Upper lobe of right lung (tissue), 1 donor: ENCODE measurements at places on chromosomes 1 and 21. TPM values are rescaled to one million over a fixed set of nuclear protein-coding genes. Genes with fewer than 3 reads are reported as not detected.

DYNLT5 gene
- 3.3 TPM for total RNA-seq

MARK1 gene
- 2.3 TPM for total RNA-seq

NPPB gene
- 0.81 TPM for total RNA-seq

SMYD2 gene
- total RNA-seq = 39.8 TPM

FCRL5 gene
- 0.93 TPM for total RNA-seq

HSPB7 gene
- total RNA-seq = 10.7 TPM

MCOLN3 gene
- 14.0 TPM for total RNA-seq

CDK11B gene
- 24.8 TPM for total RNA-seq

SPRR2A gene
- not detected for total RNA-seq

KIF2C gene
- total RNA-seq = 0.93 TPM

PTGFR gene
- total RNA-seq = 3.0 TPM

IQGAP3 gene
- total RNA-seq = 1.3 TPM

BEND5 gene
- 3.4 TPM for total RNA-seq

LBR gene
- total RNA-seq = 55.2 TPM

CNTN2 gene
- total RNA-seq = not detected

PRDM16 gene
- total RNA-seq = 21.0 TPM

IFNLR1 gene
- 11.1 TPM for total RNA-seq

TIMM17A gene
- 33.9 TPM for total RNA-seq

MATN1 gene
- not detected for total RNA-seq

CD1E gene
- 3.8 TPM for total RNA-seq

TMEM240 gene
- 2.9 TPM for total RNA-seq

GPA33 gene
- total RNA-seq = 0.90 TPM

GSTM1 gene
- total RNA-seq = not detected

RGS1 gene
- total RNA-seq = 27.8 TPM

WDR64 gene
- not detected for total RNA-seq

SPRR1A gene
- not detected for total RNA-seq

OR2M5 gene
- not detected for total RNA-seq
